ENCODE measurements at places on chromosomes 3 and 15.

DNA sequence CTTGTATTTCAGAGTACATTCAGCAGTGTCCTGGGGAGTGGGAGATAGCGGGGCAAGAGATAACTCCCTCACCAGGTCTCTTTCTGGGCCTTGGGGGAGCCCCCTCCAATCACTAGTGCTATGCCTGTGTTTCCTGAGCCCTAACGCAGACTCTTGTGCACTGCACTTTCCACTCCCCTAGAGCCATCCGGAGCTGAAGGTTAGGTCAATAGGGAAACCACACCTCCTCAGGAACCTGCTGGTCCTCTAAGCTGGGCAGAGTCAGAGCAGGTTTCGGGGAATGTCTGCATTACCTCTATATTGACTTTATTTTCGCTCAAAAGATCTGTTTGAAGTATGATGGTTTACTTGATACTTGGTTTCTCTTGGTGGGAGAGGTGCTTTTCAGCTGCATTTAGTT lies 617.0 kb upstream of the ROBO1 start:
- DNase-seq = no peak

GRCh38 chr15:80151148-80151547 lies 1.7 kb upstream of the FAH start:
- DNase-seq = no peak

GRCh38 chr15:61938249-61938648 lies 122.0 kb downstream of the VPS13C start:
- DNase-seq = no peak

GRCh38 chr3:147391781-147392624 lies 14.3 kb downstream of the ZIC4 start:
- no peak for DNase-seq

GRCh38 chr15:92184679-92185230 lies 208.9 kb upstream of the ST8SIA2 start:
- no peak for DNase-seq

Measured in muscle of arm (tissue), 14 donors.